ENCODE measurements at places on chromosomes 16 and 17.

- DNase-seq, result no peak
- no peaks in the 10 kb centered on the region for H3K27me3 ChIP-seq
- H3K36me3 ChIP-seq, result no peaks in the 10 kb centered on the region
- H3K4me3 ChIP-seq, result no peak overlapping the region
- H3K4me1 ChIP-seq, result no peaks in the 10 kb centered on the region
- no peak overlapping the region for H3K27ac ChIP-seq
Measured at GRCh38 chr16:89785523-89786155, 30.8 kb downstream of the FANCA start.

GRCh38 chr17:44807817-44808155, 22.3 kb downstream of the GJC1 start:
- H3K27me3 ChIP-seq, result no peaks in the 10 kb centered on the region
- no peaks in the 10 kb centered on the region for H3K36me3 ChIP-seq
- peak overlapping the region; percentile 79 for H3K27ac ChIP-seq
- no peak overlapping the region for H3K4me3 ChIP-seq

- no peaks in the 10 kb centered on the region for H3K27me3 ChIP-seq
- H3K36me3 ChIP-seq, result no peaks in the 10 kb centered on the region
- no peak overlapping the region for H3K4me3 ChIP-seq
- no peak overlapping the region for H3K27ac ChIP-seq
- no peaks in the 10 kb centered on the region for H3K4me1 ChIP-seq
Measured at GRCh38 chr17:81287741-81288430, 7.2 kb downstream of the SLC38A10 start.

DNA sequence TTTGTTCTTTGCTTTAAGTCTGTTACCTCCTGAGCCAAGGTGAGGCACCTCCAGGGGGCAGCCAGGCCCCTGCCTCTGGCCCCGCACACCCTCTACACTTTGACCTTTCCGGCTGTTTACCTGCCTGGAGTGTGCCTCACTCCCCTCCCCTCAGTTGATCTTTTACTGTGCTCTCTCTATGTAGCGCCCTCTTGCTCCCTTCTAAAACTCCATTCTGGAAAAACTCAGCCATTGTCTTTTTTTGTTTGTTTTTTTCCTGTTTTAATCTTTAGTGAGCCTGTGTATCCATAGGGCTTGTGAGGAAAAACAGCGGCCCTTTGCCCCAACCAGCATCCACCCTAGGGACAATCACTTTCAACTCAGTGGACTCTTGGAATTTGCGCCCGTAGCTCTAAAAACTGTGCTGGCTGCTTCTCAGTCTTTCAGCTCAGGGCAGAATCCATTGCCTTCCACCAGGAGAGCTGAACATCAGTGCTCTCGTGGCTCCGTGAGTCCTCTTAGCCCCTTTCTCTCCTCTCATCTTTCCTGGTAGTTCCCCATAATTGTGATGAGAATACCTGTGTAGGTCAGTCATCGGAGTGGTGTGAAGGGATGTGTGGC, 4.3 kb downstream of the AMDHD2 start:
- H3K4me1 ChIP-seq, result peaks cover 5% of the 10 kb centered on the region
- no peaks in the 10 kb centered on the region for H3K27me3 ChIP-seq
- no peak overlapping the region for H3K4me3 ChIP-seq

GRCh38 chr17:46827274-46827673, 8.8 kb upstream of the WNT3 start:
- H3K4me1 ChIP-seq, result no peaks in the 10 kb centered on the region
- no peak overlapping the region for H3K27ac ChIP-seq
- no peak overlapping the region for H3K4me3 ChIP-seq
- H3K36me3 ChIP-seq, result no peaks in the 10 kb centered on the region

DNA sequence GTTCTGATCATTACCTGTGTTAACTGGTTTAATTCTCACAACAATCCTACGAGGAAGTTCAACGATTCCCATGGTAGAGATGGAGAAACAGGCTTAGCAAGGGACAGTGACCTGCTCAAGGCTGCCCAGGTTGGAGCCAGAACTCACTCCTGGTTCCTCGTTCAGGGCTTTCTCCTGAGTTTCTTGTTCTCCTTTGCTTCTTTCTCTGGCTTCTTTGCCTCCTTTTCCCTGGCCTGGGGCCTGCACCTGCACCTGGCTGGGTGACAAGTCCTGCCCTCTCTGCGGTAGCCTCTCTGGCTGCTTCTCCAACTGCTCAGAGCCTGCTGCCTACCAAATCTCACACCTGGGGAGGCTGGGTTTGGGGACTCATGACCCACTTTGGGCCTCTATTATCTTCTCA, 2.8 kb downstream of the CCL22 start:
- no peaks in the 10 kb centered on the region for H3K36me3 ChIP-seq
- H3K27ac ChIP-seq, result no peak overlapping the region
- no peaks in the 10 kb centered on the region for H3K27me3 ChIP-seq
- DNase-seq, result no peak

Data from uterus (tissue), 4 donors.